ENCODE measurements at places on chromosomes 4 and X.

DNA sequence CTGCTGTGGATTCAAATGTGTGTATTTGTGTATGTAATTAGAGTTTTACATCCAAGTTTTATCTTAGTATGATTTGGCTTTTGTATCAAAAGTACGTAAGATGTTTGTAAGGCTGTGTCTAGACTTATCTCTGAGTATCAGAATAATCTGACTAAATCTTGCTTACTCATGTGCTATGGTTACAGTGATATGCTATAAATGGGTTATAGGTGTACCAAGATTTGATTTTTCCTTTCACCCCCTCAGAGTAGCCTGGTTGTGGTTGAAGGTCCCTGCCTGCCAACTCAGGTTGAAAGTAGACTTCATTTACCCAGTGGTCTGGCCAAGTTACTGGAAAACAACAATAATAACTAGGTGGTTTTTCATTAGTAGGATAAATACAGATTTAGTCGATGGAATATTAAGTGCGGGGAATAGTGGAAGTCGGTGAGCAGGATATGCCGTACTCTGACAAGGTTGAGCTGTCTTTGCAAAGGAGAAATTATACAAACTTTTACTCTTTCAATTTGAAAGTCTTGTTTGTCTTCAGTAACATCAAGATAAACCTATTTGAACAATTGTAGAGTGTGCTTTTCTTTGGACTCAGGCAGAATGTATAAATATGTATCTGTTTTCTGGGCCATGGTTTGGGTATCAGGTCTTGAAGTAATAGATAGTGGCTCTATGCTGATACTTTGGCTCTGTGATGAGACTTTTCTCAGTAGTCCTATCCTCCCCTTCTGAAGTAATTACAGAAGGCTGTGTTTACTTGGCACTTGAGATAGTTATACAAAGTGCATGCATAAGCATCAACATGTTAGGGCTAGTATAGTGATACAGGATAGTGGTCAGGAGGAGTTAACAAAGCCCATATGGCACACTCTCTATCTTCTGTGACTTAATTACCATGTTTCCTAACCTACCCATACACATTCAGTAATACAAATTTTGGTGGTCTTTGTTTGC is 23.7 kb downstream of the BMP2K start:
- DNase-seq: no peak

DNA sequence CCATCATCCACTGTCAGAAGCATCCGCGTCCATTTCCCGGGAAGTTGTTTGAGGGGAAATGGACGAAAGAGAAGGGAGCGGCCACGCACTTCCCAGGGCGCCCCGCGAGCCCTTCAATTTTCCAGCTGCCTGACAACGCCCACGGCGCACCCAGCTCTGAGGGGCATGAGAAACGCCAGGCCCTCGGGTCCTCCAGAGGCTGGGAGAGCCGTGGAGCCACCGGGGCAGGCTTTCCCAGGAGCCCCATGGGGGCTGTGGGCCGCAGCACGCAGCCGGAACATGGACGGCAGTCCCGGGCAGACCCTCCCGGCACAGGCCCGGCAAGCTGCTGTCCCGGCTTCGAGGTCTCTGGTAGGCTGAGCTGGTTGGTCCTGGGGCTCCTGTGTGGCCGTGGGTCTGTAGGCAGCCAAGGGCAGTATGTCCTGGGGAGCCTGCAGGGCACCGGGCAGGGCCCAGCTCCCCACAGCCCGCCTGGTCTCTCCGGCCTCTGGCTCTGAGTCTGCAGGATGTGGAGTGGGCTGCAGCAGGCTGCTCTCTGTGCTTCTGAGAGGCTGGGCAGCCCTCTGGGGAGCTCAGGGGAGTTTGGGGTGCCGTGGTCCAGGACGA is 115.2 kb downstream of the FAM53A start:
- no peak for DNase-seq

DNA sequence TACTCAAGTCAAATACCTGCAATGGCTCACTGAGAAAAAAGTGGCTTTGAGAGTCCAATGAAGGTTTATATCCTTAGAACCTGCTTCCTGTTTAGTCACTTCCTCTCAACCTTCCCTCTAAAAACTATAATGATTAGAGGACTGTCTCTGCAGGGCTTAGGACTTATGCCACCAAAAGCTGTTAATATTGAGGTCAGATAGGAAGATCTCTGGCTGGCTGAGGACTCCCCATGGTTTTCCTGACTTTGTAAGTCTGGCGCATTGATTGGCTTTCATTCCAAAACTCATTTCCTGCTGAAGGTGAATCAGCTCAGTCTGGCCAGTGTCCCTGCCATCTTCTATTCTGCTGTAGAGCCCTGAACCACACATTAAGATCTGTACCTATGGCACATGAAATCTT is 140.9 kb upstream of the ANK2 start:
- DNase-seq: no peak

DNA sequence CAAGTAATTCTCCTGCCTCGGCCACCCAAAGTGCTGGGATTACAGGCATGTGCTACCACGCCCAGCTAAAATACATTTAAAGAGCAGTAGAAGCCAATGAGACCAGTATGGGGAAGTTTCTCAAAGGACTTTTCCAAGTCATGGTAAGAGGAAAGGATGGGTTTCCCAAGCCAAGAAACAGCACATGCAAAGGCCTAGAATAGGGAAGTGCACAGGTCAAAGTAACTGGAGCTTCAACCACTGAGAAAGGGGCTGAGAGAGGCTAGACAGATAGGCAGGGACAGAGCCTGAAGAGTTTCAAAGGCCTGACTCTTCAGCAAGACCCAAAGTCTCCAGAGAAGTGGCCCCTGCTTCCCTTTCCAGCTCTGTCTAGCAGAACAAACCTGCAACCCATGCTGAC is 162.1 kb downstream of the CORIN start:
- DNase-seq: no peak

DNA sequence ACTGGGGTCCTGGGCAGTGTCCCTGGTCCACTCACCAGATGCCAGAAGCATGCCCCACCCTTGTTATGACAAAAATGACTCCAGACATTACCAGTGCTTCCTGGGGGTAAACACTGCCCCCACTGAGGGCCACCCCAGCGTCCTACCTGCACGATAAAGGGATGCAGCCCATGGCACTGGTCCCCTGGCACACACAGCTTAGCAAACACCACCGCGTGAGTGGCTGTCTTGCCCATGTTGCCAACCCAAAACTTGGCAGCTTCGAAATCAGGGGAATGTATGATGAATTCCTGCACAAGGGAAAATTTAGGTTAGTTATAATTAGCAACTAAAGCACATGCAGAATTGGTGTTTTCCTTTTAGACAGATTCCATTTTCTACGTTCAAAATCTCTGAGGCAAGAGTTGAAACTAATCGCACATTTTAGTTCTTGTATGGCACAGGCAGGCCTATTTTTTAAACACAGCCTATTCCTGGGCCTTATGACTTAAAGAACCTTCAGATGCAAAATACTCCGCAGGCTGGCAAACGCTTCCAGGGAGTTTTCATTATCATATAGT is 30.4 kb downstream of the ACOX3 start:
- no peak for DNase-seq

DNA sequence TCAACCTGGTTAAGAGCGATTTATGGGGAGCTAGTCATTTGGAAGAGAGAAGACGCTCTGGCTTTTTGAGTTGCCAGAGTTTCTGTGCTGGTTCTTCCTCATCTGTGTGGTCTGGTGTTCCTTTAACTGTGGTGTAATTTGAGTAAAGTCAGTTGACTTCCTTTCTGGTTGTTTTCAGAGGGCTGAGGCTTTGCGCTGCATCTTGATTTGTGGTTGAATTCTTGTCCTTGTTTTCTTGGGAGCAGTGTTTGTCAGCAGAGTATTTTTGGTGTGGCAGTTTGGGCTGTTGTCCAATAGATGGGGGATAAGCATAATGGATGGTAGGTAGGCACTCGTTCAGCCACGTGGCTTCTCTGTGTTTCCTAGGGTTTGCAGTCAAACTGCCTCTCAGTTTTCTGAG is 2143.2 kb upstream of the TENM3 start:
- DNase-seq: no peak

- no peak for DNase-seq
Observed at GRCh38 chr4:140930557-140930956, 174.4 kb upstream of the TBC1D9 start.

- DNase-seq: no peak
Observed at GRCh38 chrX:110491846-110492620, 133.4 kb downstream of the RTL9 start.

GRCh38 chr4:15438939-15439524 is 11.2 kb downstream of the C1QTNF7 start:
- no peak for DNase-seq

DNA sequence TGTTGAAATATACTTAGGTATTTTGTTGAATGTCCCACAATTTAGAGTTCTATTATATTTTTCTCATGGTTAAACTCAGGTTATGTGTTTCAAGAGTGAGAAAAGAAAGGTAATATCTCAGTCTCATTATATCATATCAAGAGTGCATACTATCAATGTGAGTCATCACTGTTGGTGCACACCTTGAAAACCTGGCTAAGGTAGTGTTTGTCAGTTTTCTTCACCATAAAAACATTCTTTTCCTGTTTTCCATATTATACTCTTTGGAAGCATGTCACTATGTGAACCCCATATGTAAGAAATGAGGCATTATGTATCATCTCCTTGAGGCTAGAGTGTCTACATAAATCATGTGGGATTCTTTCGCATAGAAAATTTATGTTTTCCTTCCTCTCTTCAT is 307.6 kb upstream of the CTSO start:
- no peak for DNase-seq

DNA sequence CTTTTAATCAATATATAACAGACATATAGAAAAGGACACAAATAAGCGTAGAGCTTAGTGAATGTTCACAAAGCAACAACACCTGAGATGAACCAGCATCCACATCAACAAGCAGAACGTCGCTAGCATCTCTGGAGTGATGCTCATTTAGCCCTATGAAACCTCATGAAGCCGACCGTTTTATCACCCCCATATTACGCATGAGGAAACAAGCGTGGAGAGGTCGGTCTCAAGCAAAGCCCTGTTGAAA is 524 bp upstream of the RPS3A start:
- no peak for DNase-seq

GRCh38 chr4:140395668-140396067 is 22.2 kb downstream of the SCOC start:
- DNase-seq: no peak

GRCh38 chr4:155762334-155762733 is 3.5 kb downstream of the GUCY1B1 start:
- no peak for DNase-seq

- DNase-seq: no peak
Observed at GRCh38 chr4:123600987-123601904, 204.7 kb downstream of the SPRY1 start.

GRCh38 chr4:8081621-8082516 is 76.7 kb downstream of the ABLIM2 start:
- DNase-seq: no peak

GRCh38 chr4:186190581-186191199 is 677 bp upstream of the CYP4V2 start:
- DNase-seq: peak; percentile 70

- no peak for DNase-seq
Observed at GRCh38 chr4:155853189-155853588, 12.9 kb downstream of the ASIC5 start.

DNA sequence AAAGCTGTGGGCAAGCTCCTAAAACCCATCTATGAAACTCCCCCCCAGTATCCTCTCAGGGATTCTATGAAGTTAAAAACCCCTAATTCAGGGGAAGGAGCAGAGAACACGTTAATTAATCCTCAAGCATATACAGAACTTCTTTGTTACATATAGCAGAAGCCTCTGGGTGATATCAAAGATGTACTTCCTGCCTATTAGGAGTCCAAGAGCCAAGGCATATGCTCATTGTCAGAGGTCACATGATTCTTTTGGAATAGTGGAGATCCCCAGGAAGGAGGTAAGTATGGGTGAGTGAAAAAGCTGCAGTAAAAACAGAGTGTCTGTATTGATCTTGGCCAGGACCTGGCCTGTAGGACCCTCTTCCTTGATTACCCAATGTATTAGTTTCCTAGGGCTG is 2.9 kb upstream of the SPARCL1 start:
- no peak for DNase-seq

GRCh38 chr4:107870916-107871786 is 46.4 kb downstream of the SGMS2 start:
- no peak for DNase-seq

GRCh38 chrX:30589146-30589888 is 11.8 kb upstream of the TASL start:
- DNase-seq: no peak

GRCh38 chrX:45083314-45083713 is 117.4 kb downstream of the DIPK2B start:
- DNase-seq: no peak

DNA sequence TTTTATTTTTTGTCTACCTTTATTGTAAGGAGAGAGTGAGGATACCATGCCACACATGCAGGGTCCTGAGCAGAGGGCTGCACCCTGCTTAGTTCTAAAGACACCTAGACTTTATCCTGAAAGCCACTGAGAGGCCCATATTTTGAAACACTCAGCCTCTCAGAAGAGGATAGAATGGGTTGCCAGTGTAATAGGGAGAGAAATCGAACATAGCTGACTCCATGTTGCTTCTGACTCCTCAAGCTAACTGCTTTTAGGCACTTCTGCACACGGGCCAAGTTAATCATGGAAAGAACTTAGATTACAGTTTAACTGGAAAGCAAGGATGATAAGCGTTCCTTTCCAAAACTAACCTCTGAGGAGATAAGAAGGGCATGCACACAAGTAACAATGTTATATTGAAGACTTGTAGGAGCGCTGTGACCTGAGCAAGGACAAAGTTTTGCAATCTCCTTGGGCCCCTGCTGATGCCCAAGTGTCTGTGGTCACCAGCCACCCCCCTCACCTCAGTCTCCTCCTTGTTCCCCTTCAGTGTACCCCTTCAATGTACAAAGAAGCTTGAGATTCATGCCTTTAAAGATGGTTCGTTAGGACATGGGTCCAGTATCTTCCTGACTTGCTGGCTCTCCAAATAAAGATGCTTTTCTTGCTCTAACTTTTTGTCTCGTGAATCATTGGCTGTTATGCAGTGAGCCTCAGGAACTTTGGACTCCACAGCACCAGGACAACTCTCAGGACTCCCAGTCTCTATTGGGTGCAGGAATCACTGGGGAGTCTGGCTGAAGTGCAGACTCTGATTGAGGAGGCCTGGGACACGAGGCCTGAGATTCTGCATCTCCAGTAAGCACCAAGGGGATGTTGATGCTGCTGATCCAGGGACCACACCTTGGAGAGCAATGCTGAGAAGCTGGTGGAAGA is 25.4 kb upstream of the CD99 start:
- DNase-seq: no peak

- DNase-seq: no peak
Observed at GRCh38 chr4:89303814-89304388, 3.7 kb downstream of the GPRIN3 start.

GRCh38 chr4:82248903-82249632 is 124.7 kb downstream of the HNRNPD start:
- no peak for DNase-seq

GRCh38 chr4:15771216-15772058 is 6.7 kb upstream of the CD38 start:
- DNase-seq: no peak

DNA sequence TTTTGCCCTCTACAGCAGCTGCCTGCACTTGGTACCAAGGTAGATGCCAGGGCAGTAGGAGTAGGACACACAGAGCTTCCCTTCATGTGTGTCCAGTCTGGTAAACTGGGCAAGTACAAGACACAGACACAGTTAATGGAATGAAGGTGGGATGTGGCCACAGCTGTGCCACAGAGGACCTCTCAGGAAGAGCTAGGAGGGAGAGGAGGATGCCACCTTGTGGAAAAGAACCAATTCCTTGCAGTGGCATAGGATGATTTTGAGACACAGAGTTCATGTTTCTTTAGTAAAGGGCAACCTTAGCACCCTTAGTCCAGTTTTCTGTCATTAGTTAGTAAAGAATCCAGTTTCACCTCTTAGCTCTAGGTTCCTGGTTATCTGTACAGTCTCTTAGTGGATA is 36.3 kb upstream of the TBC1D14 start:
- DNase-seq: peak; percentile 9
